ENCODE measurements at places on chromosomes 12 and 14.
A peak's percentile ranks its signal among the peaks of the same experiment; 100 is the strongest.

DNA sequence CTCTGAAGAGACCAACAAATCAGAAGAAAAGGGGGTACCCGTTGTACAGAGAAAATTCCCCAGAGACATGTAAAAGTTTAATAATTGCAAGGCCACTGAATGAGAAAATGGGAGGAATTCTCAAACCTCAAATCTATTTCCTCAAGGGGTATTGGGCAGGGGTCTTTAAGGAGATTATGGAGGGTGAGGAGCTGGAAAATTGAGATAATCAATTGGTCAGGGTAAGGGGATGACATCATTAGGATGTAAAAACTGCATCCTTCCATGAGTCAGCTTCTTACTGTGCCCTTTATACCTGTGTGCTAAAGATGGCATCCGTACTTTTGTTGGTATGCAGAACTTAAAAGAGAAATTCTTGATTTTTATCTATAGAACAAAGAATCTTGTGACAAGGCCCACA is 641.5 kb downstream of the LRFN5 start:
- DNase-seq: no peak

GRCh38 chr14:57845802-57846531 is 19.9 kb downstream of the SLC35F4 start:
- peak; percentile 74 for DNase-seq

- no peak for DNase-seq
These were observed 95.9 kb downstream of the SLC35F4 start for GRCh38 chr14:57769863-57770523.

- DNase-seq: peak; percentile 99
These were observed 13.8 kb upstream of the SLC38A2 start for GRCh38 chr12:46386360-46386867.

DNA sequence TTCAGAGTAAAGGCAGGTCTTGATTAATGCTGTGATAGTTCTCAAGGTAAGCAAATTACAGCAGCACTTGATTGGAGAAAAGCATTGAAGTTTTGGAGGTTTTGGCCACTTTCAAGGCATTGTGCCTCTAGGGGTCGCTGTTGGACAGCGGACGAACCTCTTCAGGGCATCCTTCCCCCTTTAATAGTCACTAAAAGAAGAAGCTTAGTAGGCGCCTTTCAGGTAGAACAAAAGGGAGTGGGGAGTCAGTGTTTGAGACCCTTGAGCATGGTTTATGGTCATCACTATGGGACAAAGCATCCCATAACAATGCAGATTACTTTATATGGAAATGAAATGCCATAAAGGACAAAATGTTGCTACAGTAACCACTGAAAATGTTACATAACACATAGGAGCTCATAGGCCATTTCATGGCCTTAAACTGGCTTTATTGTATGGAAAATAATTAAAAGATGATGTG is 199.5 kb upstream of the DCN start:
- peak; percentile 74 for DNase-seq

GRCh38 chr14:100867631-100868315 is 35.7 kb downstream of the RTL1 start:
- DNase-seq: no peak

- DNase-seq: no peak
These were observed 13.3 kb upstream of the DTX1 start for GRCh38 chr12:113043240-113043639.

DNA sequence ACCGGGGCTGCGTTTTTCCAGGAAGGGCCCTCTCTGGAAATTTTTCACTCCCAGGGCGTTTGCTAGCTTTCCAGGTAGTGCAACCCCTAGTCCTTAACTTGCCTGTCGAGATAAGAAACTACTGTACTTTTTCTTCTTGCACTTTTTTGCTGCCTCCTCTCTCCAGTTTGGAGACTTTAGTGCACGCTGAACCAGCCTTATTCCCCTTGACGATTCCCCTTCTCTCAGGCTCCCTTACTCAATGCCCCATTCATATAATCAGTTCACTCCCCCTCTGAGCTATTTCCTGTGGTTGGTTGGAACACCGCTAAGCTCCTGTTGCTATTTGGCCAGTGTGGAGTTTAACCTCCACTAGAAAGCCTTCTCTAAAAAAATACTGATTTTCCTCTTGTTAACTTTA is 682 bp downstream of the CREBL2 start:
- peak; percentile 55 for DNase-seq

GRCh38 chr14:51022769-51023168 is 72.1 kb downstream of the TRIM9 start:
- no peak for DNase-seq

DNA sequence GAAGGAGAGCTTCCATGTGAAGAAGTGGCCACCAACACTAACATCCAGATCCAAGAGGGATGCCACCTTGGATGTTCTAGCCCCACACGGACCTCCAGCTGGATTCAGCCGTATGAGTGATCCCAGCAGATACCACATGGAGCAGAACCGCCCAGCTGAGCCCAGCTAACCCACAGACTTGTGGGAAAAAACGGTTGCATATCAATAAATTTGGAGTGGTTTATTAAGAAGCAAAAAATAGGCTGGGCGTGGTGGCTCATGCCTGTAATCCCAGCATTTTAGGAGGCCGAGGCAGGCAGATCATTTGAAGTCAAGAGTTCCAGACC is 11.9 kb upstream of the IFT81 start:
- no peak for DNase-seq

GRCh38 chr14:104094056-104094708 is 8.7 kb downstream of the ASPG start:
- no peak for DNase-seq

DNA sequence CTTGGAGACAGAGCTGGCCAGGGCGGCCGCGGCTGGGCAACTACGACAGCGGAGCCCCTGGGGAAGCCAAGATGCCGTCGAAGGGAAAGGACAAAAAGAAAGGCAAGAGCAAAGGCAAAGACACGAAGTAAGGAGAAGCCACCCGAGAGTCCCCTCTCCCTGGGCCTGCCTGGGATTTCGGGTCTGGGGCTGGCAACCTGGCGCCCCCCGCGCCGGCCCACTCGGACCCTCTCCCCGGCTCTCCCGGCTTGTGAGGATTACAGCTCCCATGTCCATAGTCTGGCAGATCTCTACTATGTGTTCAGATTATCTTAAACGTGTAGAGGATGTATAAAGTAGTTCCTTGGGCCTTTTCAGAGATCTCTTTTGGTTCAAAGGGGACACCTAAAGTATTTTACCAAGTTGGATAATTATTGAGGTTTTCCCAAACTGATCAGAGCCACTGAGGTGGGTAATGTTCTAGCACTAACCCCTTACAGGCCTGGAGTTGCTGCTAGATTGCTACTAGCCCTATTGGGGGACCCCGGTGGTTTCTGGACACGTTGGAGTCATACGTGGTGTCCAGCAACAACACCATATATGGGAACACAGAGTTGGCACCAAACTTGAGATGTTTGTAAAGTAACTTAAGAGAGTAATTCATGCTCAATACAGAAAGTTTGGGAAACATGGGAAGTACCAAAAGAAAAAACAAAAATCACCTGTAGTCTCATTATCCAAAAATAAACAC is 424 bp downstream of the BBOF1 start:
- peak; percentile 70 for DNase-seq

DNA sequence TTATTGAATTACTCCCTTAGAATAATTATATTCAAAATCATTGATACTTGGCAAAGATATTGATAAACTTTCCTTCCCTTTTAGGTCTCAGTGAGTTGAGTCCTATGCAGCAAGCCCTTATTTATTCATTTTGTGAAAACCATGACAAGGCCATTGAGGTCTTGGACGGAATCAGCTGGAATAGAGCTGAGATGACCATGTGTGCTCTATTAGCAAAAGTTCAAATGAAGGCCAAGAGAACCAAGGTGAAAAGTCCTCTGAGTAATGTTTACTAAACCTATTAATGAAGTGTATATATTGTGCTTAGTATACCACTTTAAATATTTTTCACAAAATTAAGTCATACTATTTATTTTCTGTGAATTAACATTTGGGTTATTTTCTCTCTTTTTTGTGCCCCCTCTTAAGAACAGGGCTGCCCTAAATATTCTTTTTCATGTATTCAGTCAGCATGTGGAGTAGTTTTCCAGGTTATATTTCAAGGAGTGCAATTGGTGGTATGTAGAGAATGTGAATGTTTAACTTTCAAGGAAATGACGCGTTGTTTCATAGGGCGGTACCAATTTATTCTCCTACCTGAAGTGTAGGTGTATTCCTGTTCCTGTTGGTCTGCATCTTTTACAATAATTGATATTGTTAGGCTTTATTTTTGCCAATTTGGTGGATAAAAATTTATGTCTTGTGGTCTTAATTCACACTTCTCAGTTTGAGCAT is 201.4 kb downstream of the TTC6 start:
- no peak for DNase-seq

DNA sequence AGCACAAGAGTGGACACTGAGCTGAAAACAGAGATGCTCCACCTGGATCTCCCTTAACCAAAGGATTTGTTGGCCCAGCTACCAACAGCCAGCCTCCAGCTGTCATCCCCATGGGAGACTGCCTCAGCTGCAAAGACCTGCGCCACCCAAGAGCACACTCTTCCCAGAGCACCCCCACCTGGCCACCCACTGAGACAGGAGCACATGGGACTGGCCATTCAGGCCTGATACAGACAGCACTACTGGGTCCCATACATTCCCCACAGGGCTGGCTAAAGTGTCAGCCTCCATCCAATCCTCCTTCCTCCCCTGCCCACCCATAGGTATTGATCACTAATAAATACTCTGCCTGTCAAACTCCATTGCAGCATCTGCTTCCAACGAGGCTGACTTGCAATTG is 241.5 kb downstream of the BCL11B start:
- DNase-seq: no peak

All from fibroblast of skin of back (primary cell).